NCI-H1694 (cell line): ENCODE measurements at places on chromosomes 2 and 18.

- DNase-seq = no peak
Measured at GRCh38 chr2:218345491-218346236, 11.0 kb upstream of the CATIP start.

- no peak for DNase-seq
Measured at GRCh38 chr2:99112617-99113016, 28.9 kb upstream of the C2orf15 start.

DNA sequence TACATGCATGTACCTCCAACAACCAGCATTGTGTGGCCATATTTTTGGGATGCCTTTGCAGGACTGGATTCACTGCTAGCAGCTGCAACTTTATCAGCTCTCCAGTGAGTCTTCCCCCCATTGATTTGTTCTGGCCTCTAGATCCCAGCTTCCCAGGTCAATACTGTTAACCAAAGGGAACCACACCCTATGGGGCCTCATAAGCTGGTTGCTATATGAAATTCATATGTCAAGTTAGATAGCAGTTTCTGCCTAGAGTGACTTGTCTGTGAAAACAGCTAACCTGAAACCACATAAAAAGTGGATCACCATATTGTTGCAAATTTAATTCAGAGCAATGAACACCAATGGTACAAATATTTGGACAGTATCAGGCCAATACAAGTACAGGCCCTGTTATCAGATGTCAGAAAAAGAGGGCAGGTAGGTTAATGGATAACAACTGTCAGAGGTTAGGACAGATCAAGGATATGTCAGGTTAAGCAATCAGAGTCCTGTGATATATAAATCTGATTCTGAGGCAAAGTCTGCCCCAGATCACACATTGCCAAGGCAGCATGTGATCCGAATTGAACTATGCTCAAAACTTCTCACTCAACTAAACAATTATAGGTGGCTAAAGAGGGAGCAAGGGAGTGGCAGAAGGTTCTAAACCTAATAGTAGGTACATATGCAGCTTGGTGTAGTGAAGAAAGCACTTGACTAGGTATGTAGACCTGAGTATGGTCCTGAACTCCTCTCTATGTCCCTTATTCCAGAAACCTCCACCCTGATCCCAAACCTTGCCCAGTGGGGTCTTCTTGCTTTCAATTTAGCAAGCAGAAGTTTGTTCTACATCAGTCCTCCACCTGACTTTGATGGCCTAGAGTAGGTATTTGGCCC lies 310.2 kb upstream of the STON1 start:
- no peak for DNase-seq

DNA sequence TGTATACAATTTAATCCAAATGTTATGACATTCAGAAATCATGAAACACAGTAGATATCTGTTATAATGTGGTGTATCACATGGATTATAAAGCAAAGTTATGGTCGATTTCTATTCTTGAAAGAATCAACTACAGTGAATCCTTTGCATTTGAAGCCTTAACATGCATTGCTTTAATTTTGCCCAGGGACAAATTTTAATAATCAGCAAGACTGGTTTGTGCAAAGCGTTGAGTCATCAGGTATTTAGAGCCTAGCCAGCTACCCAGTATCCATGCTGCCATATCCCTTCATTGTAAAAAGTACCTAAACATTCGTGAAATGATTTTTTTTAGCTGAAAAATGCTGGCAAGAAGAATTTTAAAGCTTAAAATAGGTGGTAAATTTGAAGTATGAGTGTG lies 8.9 kb upstream of the SPDYA start:
- no peak for DNase-seq

- no peak for DNase-seq
Measured at GRCh38 chr2:176589825-176590440, 320.7 kb downstream of the MTX2 start.

- DNase-seq = no peak
Measured at GRCh38 chr2:15865923-15866322, 74.4 kb upstream of the MYCN start.

GRCh38 chr18:56728741-56729140 lies 77.6 kb downstream of the WDR7 start:
- DNase-seq = no peak

GRCh38 chr2:202035089-202035940 lies 1.7 kb downstream of the FZD7 start:
- DNase-seq = no peak

DNA sequence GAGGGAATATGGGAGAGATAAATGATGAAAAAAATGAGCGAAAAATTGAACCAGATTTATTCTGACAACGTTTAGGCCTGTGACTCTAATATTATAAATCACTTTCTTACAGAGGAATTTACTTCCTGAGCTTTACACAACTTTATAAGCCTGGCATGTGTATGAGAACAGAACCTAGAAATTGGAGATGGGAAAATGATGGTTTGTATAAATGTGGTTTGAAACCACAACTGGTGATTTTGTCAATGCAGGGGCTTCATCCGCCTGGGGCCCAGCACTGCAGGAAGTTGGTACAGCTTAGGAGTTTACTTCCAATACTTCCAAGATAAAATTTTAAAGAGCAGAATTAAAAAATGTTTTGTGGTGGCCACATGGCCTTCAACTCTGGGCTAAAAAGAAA lies 82.3 kb downstream of the VAPA start:
- DNase-seq = no peak

DNA sequence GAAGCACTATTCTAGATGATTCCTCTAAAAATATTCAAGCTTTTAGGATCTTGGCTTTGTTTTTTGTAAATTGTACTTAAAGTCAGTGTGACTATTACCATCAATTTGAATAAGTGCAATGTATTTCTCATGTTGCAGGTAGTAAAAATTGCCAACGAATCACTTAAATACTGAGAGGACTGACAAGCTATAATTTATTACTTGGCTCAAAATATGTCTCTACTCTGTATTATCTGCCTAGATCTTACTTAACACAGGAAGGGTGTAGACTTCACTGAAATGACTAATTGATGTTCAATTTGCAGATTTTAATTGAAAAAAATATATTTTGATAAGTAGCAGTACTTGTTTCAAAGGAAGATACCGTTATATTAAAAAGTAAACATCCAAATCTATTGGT lies 202.3 kb downstream of the SLC8A1 start:
- no peak for DNase-seq

DNA sequence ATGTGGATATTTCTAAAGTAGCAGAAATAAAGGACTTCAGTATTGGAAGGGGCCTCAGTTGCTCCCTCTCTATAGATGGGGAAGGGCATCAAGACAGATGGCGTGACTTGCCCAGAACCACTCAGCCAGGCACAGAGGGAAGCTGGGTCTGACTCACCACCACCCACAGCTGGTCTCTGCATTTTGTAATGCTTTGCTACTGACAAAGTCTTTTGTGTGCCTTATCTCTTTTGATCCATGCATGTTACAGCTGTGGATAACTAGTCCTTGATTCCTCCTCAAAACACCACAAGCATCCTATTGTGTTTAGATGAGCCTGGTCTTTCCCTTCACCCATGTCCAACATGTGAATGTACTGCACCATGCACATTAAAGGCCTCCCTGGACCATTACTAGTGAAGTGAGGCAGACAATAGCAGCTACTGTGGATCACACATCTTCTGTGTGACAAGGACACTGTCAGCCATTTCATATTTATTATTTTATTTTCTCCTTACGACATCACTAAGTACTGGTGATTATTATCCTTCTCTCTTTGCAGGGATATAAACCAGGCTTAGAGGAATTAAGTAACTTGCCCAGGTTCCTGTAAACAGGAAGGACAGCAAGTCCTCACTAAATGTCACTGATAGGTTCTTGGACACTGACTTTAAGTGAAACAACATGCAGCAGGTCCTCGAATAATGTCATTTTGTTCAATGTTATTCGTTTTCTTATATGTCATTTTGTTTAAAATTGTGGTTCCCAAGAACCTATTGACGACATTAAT lies 29.6 kb upstream of the IL37 start:
- DNase-seq = no peak

DNA sequence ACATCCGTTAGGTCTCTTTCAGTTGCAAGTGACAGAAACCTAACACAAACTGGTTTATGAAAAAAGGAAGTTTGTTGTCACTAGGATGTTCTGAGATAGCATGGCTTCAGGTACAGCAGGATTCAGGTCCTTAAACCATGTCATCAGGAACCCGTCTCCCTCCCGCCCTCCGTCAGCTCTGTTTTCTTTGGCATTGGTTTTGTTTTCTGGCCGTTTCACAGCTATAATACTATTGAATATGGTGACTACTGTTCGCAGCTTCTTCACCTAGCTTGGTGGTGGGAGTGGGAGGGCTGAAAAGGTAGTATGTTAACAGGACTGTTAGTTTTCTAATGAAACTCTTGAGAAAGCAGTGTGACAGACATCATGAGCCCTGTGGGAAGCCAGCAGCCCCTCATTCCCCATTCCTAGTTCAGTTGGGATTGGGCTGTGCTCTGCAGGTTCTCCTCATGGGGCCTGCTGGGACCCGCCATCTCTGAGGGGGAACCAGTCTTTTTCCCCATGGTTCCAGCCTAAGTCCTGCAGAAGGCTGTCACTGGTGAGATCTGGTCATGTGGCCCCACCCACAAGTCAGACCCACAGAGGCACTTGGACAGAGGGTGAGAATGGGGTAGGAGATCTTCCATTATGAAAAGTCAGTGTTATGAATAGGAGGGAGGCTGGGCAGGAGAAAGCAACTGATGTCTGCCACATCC lies 12.1 kb downstream of the PTMA start:
- no peak for DNase-seq

GRCh38 chr18:59867337-59868104 lies 32.3 kb upstream of the PMAIP1 start:
- no peak for DNase-seq

DNA sequence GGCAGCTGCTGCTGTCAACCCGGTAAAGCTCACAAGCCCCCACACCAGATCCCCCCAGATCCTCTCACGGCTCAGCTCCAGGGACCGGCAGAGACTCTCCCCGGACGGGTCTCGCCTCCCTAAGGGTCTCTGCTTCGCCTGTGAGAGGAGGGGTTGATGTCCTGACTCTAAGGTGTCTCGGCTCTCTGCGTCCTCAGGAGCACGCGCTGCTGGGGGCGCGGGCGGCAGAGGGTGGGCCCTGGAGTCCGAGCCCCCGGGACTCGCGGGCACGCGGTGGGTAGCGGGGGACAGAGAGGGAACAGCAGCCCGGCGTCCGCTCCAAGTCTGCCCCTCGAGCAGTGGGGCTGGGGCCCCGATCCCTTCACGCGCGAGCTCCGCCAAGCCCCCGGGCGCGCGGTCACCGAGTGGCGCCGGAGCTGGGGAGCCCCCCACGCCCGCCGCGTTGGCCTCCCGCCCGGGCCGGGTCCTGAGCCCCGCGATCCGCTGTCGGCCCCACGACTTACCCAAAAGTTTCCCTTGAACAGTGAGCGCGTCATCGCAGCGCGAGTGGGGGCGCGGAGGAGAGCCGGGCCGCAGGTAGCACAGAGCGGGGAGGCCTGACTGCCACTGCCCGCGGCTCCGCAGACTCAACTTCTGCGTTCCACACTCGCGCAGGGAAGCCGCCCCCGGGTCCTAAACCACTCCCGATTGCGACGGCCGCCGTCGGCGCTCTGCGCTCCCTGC lies at the start of gene PSTPIP2:
TSS of gene PSTPIP2 (minus strand) at position 608 of the 723 bp plus-strand sequence. CDS start at position 536, 72 bp downstream.
- no peak for DNase-seq

GRCh38 chr2:3324404-3325281 lies 53.0 kb downstream of the EIPR1 start:
- no peak for DNase-seq

GRCh38 chr2:41836948-41837347 lies 210.9 kb upstream of the PKDCC start:
- DNase-seq = no peak

DNA sequence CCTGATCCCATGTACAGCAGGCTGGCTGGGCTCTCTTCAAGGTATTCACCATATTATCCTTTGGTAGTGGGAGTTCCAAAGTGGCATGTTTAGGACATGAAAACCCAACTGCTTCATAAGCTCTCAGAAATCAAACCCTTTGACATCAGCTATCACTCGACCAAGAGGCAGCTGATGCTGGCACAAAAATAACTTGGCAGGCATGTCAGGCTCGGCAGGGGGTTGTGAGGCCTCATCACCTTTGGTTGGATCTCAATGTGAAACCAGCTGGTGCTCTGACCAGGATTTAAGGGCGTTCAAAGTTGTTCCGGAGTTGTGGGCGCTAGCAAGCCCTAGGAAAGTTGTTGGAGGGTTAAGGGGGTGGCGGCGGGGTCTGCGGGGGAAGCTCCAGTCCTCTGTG lies 171.9 kb downstream of the FHOD3 start:
- DNase-seq = peak; percentile 33

GRCh38 chr2:133789743-133790142 lies 221.5 kb upstream of the NCKAP5 start:
- no peak for DNase-seq

GRCh38 chr2:103739186-103739585 lies 977.4 kb downstream of the TMEM182 start:
- no peak for DNase-seq

GRCh38 chr2:101120124-101120996 lies 30.8 kb downstream of the TBC1D8 start:
- DNase-seq = no peak

DNA sequence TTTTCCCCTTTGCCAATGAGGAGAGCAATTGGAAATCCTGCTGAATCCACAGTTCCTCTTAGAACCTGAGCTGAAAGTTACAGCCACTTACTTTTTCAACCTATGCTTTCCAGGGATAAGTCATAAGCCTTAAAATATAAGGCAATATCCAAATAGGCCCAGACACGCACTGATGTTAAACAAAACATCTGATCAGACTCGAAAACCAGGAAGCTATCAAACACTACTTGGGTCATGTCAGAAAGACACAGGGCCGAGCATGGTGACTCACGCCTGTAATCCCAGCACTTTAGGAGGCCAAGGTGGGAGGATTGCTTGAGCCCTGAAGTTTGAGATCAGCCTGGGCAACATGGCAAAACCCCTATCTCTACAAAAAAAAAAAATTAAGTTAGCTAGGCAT lies 192.1 kb downstream of the SP3 start:
- DNase-seq = no peak

DNA sequence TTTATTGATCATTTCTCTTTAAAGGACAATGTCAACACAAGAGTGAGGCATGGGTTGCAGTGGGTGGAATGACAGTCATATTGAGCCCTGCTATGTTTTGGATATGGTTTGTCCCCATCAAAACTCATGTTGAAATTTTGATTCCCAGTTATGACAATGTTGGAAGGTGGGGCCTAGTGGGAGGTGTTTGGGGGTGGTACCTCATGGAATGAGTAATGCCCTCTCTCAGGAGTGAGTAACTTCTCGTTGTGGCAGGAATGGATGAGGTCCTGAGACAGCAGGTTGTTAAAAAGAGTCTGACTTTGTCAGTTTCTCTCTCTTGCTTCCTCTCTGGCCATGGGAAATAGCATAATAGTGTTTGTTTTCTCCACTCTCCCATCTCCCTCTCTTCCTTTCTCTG lies 345.3 kb downstream of the DCC start:
- DNase-seq = no peak

- no peak for DNase-seq
Measured at GRCh38 chr18:79819968-79820351, 22.2 kb downstream of the KCNG2 start.
